ENCODE measurements at places on chromosomes 3 and 15. TPM values are rescaled to one million over a fixed set of nuclear protein-coding genes. Genes with fewer than 3 reads are reported as not detected.

DNA sequence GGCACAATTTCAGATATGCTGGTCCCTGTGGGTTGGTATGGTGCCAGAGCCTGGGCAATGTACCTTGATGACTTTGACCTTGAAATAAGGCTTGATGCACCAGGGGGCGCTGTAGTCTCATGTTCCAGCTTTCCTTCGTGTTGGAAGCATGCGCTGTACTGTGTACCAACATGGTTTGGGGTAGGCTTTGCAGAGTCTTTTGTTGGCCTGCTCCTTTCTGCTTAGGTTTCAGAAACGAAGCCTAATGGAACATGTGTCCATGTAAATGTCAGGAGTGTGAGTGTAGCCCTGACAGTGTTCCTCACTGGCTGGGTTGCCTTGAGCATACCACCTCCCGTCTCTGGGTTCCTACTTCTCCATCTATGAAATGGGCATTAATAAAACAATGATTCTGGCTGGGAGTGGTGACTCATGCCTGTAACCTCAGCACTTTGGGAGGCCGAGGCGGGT, 3.6 kb upstream of the CCR4 start:
- peak; percentile 82 for DNase-seq

DNA sequence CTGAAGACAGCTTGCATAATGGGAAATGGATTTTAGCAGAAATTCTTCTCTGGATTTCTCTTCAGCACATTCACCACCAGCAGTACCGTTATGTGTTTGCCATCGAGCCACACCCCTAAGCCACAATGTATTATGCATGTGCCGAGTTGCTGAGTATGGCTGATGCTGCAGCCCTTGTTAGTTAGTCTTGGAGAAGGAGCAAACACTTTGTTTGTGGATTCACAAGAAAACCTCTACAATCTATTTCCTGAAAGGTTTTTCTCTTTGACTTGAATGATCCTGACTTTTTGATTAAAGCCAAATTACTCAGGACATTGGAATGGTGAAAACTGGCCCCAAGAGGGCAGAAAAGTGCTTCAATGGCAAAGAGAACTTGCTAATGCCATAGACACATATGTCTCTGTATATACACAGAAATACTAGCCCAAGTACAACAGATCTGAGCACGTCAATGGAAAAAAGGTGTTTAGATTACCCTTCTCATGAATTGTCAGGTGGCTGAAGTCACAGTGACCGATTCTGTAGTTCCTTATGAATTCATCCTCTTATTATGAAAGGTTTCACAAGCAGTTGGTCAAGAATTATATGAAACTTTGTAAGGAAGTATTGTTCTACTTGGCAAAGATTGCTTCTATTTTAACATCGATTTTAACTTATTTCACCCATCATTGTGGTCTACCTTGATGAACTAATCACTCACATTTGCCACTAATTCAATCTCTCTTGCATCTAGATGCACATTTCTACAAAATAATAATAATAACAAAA, 103.0 kb downstream of the P3H2 start:
- DNase-seq, result peak; percentile 69

DNA sequence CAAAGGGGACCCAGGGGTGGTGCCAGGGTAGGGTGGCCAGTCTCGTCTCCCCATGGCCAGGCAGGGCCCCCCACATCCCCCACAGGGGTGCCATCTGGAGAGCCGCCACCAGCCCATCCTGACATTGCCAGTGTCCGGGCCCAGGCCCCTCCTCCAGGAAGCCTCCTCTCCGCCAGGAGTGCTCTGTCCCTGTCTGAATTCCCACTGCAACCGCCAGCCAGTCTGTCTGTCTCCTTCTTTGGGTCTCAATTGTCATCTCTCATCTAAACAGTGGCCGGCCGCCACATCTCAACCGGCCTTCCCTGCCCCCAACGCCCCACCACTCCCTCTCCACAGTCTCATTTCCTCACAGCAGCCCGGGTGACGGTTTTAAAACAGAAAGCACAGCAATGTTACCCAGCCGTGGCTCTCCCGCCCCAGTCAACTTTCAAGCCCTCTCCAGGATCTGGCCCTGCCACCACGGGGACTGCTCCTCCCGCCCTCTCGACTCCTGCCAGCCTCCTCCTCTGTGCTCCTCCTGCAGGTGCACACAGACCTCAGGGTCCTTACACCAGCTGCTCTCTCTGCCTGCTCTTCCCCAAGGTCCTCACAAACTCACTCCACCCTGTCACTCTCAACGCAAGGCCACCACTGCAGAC, 57.0 kb downstream of the IQSEC1 start:
- peak; percentile 50 for DNase-seq

DNA sequence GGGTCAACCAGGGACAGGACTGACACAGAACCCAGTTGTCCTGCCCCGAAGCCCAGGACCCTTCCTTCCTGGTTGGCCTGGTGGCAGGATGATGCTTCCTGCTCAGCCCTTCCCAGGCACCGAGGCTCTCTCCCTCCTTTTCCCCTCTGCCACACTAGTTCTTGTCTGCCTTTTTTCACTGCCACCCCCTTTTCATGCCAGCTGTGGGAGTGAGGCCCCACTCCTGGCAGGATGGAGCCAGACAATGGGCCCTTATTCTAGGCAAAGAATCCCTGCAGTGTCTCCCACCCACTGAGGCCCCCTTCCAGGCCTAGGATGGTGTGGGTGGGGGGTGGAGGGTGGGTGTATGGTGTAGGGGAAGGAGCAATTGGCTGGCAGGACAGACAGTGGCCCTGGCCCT, 1.1 kb upstream of the SCAMP5 start:
- DNase-seq, result no peak

- DNase-seq, result peak; percentile 65
Measured at GRCh38 chr3:25038922-25039321, 389.1 kb upstream of the RARB start.

- no peak for DNase-seq
Measured at GRCh38 chr15:58096529-58097084, 31.1 kb upstream of the ALDH1A2 start.

TLR9 gene
- 0.20 TPM for total RNA-seq

HYKK gene
- total RNA-seq, result 5.3 TPM
